Transverse colon (tissue), 4 donors: ENCODE measurements at places on chromosomes 1 and 21. TPM values are rescaled to one million over a fixed set of nuclear protein-coding genes. Genes with fewer than 3 reads are reported as not detected.
A peak's percentile ranks its signal among the peaks of the same experiment; 100 is the strongest.

The RAB25 gene
- total RNA-seq: 213 TPM

- peak within 1 kb of the TSS; percentile 34 for H3K4me3 ChIP-seq
- H3K27ac ChIP-seq: peak within 1 kb of the TSS; percentile 99
- peaks cover 40% of the 10 kb centered on the region for H3K36me3 ChIP-seq
- peaks cover 54% of the 10 kb centered on the region for H3K4me1 ChIP-seq
Observed at GRCh38 chr1:145996433-145997015, at the start of gene TXNIP. TXNIP (minus strand) TSS chr1:145996579; CDS start chr1:145996266, 313 bp downstream.

- no peak overlapping the region for H3K4me3 ChIP-seq
- no peaks in the 10 kb centered on the region for H3K36me3 ChIP-seq
Observed at GRCh38 chr1:29849038-29849750, 612.9 kb downstream of the PTPRU start.

- no peaks in the 10 kb centered on the region for H3K36me3 ChIP-seq
- no peak for DNase-seq
- no peak overlapping the region for H3K27ac ChIP-seq
- peaks cover 5% of the 10 kb centered on the region for H3K4me1 ChIP-seq
- H3K4me3 ChIP-seq: no peak overlapping the region
- no peaks in the 10 kb centered on the region for H3K27me3 ChIP-seq
Observed at GRCh38 chr21:21767276-21767675, 769.1 kb downstream of the NCAM2 start.

DNA sequence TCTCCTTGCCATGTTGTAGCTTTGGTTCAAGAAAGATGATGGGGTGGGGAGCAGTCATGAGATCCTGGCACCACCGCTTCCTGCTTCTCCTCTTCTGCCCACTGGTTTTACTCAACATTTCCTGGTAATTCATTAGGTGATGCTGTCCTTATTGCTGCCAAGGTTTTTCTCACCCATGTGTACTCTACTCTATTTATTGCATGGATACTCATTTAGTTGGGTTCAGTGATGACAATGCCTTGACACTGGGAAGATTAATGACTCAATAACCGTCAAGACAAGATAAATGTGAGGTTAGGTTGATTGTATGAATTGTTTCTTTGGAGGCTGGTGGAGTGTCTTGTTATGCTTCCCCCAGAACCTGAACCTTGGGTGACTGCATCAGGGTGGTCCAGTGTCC, 484.2 kb downstream of the SIPA1L2 start:
- H3K27ac ChIP-seq: no peak overlapping the region
- no peak overlapping the region for H3K4me3 ChIP-seq
- no peaks in the 10 kb centered on the region for H3K27me3 ChIP-seq
- no peaks in the 10 kb centered on the region for H3K4me1 ChIP-seq
